ENCODE measurements at places on chromosomes 4 and X.

DNA sequence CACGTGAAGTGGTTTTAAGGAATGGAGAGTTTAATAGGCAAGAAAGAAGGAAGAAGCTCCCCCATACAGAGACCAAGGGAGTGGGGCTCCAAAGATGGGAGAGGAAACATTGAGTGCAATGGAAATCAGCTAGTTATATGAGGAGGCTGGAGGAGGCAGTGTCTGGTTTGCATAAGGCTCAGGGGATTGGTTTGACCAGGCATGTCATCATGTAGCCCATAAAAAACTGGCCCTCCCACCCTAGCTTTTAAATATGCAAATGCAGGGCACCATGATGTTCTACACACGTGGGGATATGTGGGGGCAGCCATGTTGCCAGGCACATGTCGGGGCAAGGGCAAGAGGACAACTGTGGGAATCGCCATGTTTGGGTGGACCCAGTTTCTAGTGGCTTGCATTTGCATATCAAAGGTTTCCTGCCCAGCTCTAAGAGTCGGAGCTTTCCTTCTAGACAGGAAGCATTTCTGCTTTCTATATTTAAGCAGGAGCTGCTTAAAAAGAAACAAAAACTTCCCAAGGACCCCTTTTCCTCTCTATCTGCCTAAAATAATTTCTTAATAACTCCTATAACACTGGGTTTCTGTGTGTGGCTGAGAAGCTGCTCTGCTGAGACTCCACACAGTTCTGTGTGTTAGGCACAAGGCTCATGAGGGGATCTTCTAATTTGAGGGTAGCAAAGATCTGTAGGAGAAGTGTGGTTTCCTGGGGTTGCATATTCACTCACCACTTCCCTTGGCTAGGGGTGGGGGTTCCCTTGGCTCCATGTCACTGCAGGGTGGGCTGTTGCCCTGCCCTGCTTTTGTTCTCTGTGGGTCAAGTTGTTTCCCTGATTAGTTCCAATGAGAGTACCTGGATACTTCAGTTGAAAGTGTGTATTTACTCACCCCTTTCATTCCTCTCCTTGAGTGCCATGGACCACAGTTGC, 113.5 kb downstream of the VSIG4 start:
- no peak for DNase-seq

GRCh38 chrX:53125506-53125905, 31.6 kb downstream of the KANTR start:
- DNase-seq: no peak

- DNase-seq: no peak
Measured at GRCh38 chr4:88148560-88148959, 9.9 kb downstream of the ABCG2 start.

DNA sequence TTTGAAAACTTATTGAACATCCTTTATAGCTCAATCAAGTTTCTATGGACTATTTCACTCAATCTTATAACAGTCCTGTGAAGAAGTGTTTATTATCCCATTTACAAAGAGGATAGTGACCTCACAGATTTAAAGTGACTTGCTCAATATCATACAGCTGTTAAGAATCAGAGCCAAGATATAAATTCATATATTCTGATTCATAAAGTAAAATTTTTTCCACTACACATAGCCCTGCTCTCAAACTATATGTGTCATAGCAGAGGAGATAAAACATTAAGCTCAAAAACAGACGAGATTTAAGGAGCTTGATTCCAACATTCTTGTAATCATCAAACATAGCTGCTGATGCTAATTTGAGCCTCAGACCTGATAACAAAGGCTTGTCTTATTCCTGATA, 226.8 kb downstream of the CAMK2D start:
- DNase-seq: no peak

DNA sequence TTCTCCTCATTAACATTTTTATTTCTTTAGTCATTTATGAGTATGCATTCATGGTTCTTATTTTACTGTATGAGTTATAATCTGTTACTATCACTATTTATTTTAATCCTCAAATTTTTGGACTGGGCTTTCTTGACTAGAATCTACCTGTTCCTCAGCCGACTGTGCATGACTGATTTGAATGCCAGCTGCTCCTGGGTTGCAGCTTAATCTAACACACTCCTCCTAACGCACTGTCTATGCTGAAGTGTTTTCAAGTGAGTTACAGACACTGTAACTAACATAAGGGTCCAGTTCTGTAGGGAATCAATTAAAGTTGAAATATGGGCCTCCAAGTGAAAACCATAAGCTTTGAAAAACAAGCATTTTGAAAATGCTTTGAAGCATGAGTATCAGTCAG, 137.4 kb upstream of the ARSJ start:
- no peak for DNase-seq

- no peak for DNase-seq
Measured at GRCh38 chr4:79913581-79913980, 159.4 kb downstream of the ANTXR2 start.

DNA sequence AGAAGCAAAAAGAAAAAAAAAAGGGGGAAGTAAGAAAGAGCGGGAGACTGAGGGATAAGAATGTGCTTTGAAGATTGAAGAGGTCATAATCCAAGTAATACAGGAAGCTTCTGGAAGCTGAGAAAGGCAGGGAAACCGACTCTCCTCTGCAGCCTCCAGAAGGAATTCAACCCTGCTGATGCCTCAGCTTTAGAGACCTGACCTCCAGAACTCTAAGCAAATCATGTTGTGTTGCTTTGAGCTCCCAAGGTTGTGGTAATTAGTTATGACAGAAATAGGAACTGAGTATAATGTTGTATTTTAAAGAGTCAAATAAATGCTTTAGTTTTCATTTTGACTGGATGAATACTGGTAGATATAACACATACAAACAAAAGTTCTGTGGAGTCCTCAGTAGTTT, 48.0 kb upstream of the FAT1 start:
- no peak for DNase-seq

GRCh38 chr4:107006218-107006617, 29.9 kb downstream of the DKK2 start:
- no peak for DNase-seq

DNA sequence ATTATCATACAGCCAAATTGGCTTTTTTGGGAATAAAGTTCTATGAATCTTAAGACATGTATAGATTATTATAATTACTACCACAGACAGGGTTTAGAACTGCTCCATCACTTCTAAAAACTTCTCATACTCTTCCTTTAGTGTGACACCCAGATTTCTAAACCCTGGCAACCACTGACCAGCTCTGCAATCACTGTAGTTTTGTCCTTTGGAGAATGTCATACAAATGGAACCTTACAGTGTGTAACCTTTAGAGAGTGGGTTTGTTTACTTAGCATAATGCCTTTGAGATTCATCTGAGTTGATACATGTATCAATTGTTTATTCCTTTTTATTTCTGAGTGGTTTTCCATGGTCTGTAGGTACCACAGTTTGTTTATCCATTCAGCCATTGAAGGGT, 95.0 kb downstream of the TMEM164 start:
- no peak for DNase-seq

GRCh38 chr4:155612074-155612473, 54.6 kb upstream of the GUCY1A1 start:
- no peak for DNase-seq

GRCh38 chr4:84249521-84249920, 249.6 kb downstream of the NKX6-1 start:
- DNase-seq: no peak

DNA sequence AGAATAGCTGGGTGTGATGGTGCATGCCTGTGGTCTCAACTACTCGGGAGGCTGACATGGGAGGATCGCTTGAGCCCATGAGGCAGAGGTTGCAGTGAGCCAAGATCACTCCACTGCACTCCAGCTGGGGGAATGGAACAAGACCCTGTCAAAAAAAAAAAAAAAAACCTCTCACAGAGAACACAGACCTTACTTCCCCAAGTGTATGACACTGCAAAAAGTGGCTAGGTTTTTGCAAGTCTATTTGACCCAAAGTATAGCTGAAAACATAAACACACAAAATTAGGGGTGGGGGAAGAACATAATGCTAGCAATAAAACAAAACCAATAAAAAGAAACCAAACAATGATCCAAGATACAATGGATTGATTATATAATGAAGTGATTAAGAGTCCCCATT, 6.7 kb downstream of the LAMP2 start:
- DNase-seq: no peak

- no peak for DNase-seq
Measured at GRCh38 chr4:61201961-61202637, 2.0 kb downstream of the ADGRL3 start.

- DNase-seq: no peak
Measured at GRCh38 chr4:785332-786073, 40.4 kb downstream of the CPLX1 start.

DNA sequence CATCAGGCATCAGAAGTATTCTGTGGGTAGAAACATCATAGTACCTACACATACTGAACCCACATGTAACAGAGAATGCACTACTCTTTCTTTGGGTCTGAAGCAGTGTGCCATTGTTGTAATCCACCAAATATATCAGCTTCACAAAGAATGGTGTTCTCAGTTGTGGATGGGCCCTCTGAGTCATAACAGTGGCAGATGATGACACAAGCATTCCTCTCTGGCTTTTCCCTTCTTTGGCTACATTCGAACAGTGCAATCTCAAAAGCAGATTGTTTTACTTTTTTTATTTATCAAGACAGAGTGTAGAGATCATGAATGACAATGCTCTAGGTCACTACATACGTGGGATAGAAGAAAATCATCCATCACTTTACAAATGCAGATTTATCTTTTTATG, 247.2 kb upstream of the EPHA5 start:
- DNase-seq: no peak

DNA sequence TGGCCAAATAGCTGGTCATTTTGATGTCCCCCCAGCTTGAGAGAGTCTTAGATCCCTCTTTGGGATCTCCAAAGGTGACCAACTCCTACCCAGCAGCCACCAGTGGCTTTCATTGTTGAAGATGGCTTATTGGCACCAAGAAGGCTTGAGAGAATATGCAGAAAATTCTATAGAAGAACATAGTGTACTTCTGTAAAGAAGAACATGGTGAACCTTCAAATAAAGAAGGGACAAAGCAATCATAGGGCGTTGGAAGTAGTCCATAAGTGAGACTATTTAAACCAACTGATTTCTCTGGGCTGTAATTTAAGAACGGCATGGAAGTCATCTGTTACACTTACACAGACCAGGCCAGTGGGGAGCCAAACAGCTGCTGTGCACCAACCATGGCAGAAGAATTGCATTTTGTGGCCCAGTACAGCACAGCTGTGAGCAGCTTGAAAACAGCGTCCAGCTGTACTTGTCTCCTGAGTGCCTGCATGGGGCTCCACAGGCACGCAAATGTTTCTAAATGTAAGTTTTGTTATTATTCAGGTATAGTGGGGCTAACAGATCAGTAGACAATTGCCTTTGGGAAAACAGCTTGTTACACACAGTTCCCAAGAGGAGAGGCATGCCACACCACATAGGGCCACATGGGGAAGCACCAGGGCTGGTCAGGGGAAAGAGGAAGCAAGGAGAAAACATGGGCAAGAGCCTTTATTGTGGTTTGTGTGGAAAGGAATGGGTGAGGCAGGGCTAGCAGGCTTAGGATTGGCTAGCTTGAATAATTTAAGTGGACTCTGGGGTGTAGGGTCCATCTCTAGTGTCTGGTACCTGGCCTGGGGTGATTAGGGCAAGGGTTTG, 125.0 kb downstream of the ARHGAP6 start:
- no peak for DNase-seq

GRCh38 chrX:38806875-38807621, 5.8 kb downstream of the MID1IP1 start:
- DNase-seq: no peak

GRCh38 chr4:99028187-99028586, 32.7 kb downstream of the METAP1 start:
- DNase-seq: no peak

DNA sequence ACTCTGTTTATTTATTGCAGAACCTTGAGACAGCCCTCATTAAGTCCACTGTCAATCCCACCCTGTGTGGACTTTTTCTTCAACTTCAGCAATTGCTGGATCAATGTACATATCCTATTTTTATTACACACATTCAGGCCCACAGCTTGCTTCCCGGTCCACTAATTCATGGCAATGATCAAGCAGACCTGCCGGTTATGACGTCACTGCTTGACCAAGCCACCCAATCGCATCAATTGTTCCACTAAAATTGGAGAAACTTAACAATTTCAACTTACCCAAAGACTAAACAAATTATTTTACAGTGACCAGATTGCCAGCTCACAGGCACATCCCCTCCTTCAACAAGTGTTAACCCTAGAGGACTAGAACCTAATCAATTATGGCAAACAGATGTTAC, 240.4 kb upstream of the MAGEB18 start:
- no peak for DNase-seq
